ENCODE measurements at places on chromosomes 2 and 18. TPM values are rescaled to one million over a fixed set of nuclear protein-coding genes. Genes with fewer than 3 reads are reported as not detected.

DNA sequence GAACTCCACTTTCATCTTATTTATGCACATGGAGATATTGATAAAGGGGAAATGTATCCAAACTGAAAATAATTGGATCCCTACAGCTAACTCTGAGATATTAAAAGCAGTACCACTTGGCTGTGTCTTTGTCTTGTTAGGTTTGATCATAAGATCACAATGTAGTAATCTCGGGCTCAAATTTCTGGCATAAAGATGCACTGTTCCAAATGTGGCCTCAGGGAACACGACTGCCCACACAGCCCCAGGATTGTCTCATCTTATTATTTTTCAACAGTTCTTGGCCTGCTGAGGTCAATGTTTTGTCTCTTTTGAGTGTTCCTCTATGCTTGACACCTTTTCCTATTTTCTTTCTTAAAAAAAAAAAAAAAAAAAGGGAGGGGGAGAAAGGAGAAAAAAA is 114.1 kb downstream of the GBX2 start:
- DNase-seq, result no peak
- no peak overlapping the region for H3K4me3 ChIP-seq
- no peaks in the 10 kb centered on the region for H3K4me1 ChIP-seq
- no peak overlapping the region for H3K27ac ChIP-seq
- H3K36me3 ChIP-seq, result peaks cover 2% of the 10 kb centered on the region

- no peaks in the 10 kb centered on the region for H3K4me1 ChIP-seq
- H3K36me3 ChIP-seq, result no peaks in the 10 kb centered on the region
- no peak overlapping the region for H3K4me3 ChIP-seq
- H3K27me3 ChIP-seq, result no peaks in the 10 kb centered on the region
These were observed 20.2 kb upstream of the C1QL2 start for GRCh38 chr2:119178776-119179175.

Gene RGPD6
- 35.2 TPM for polyA plus RNA-seq

- H3K36me3 ChIP-seq, result no peaks in the 10 kb centered on the region
- H3K27me3 ChIP-seq, result no peaks in the 10 kb centered on the region
- H3K27ac ChIP-seq, result no peak overlapping the region
These were observed 259.3 kb upstream of the SP5 start for GRCh38 chr2:170455617-170456426.

- H3K4me3 ChIP-seq, result no peak overlapping the region
- peaks cover 24% of the 10 kb centered on the region for H3K4me1 ChIP-seq
- H3K36me3 ChIP-seq, result no peaks in the 10 kb centered on the region
- no peak for DNase-seq
These were observed 72.6 kb downstream of the CTAGE1 start for GRCh38 chr18:22344908-22345670.

Gene SH3BP4
- polyA plus RNA-seq, result 32.8 TPM

Gene AFF3
- 29.1 TPM for polyA plus RNA-seq

GRCh38 chr2:71940695-71941094 is 207.0 kb downstream of the CYP26B1 start:
- no peak for DNase-seq
- H3K4me1 ChIP-seq, result no peaks in the 10 kb centered on the region
- no peak overlapping the region for H3K4me3 ChIP-seq
- H3K36me3 ChIP-seq, result no peaks in the 10 kb centered on the region
- no peaks in the 10 kb centered on the region for H3K27me3 ChIP-seq

DNA sequence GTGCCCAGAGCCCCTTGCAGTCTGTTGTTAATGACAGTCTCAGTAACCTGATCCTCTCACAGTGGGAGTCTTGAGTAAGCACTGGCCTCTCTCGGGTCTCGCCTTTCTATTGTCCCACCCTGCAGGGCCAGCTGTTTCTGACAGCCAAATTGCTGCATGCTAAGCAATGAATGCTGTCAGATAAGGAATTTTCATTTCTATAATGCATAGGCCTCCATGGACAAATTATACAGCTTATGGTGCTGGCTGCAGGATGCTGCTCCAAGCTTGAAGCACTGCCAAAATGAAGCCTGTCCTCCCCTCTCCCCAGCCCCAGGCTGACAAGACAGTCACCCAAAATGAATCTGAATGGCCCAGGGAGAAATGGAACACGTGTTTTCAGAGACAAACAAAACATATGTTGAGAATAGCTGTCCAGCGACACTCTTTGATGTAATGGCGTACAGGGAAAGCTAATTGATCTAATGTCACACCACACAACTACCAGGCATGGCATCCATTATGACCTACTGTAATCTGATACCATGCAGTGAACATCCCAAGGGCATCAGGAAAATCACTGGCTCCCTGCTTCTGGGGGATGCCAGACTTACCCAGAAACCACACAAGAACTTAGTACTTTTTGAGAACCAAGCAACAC is 36.8 kb downstream of the ACVR1 start:
- H3K4me1 ChIP-seq, result peaks cover 25% of the 10 kb centered on the region
- no peaks in the 10 kb centered on the region for H3K27me3 ChIP-seq

GRCh38 chr2:165528691-165529090 is 59.2 kb downstream of the CSRNP3 start:
- no peaks in the 10 kb centered on the region for H3K27me3 ChIP-seq
- no peak overlapping the region for H3K4me3 ChIP-seq
- H3K36me3 ChIP-seq, result no peaks in the 10 kb centered on the region
- DNase-seq, result peak; percentile 40
- no peaks in the 10 kb centered on the region for H3K4me1 ChIP-seq

- H3K4me3 ChIP-seq, result peak overlapping the region; percentile 73
- H3K36me3 ChIP-seq, result no peaks in the 10 kb centered on the region
- DNase-seq, result no peak
- no peaks in the 10 kb centered on the region for H3K27me3 ChIP-seq
- H3K27ac ChIP-seq, result peak overlapping the region; percentile 99
These were observed 443 bp downstream of the VAPA start for GRCh38 chr18:9914334-9914583.

DNA sequence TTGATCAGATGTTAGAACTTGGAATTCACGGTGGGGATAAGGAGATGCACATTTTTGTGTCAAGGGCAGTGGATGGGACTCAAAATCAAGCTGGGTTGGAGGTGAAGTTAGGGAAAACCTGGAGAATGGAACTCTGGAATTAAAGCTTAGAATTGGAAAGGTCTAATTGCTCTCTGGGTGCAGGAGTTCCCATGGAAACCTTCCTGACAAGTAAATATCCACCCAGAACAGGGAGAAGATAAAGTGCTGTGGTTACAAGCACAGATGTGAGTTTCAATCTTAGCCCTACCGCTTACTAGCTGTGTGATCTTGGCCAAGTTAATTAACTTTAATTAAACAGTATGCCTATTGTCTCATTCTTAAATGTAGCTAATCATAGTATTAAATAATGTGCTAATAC is 71.3 kb upstream of the TCF7L1 start:
- DNase-seq, result no peak
- H3K36me3 ChIP-seq, result no peaks in the 10 kb centered on the region
- no peaks in the 10 kb centered on the region for H3K27me3 ChIP-seq

- no peak overlapping the region for H3K4me3 ChIP-seq
- no peaks in the 10 kb centered on the region for H3K36me3 ChIP-seq
- no peaks in the 10 kb centered on the region for H3K4me1 ChIP-seq
- DNase-seq, result no peak
These were observed 109.8 kb downstream of the EN1 start for GRCh38 chr2:118737684-118738083.

GRCh38 chr2:233468047-233468740 is 98.4 kb downstream of the USP40 start:
- H3K4me3 ChIP-seq, result no peak overlapping the region
- peaks cover 97% of the 10 kb centered on the region for H3K36me3 ChIP-seq
- peak; percentile 59 for DNase-seq
- H3K4me1 ChIP-seq, result no peaks in the 10 kb centered on the region
- H3K27me3 ChIP-seq, result no peaks in the 10 kb centered on the region
- no peak overlapping the region for H3K27ac ChIP-seq

- DNase-seq, result no peak
- H3K36me3 ChIP-seq, result no peaks in the 10 kb centered on the region
- no peaks in the 10 kb centered on the region for H3K4me1 ChIP-seq
- H3K27me3 ChIP-seq, result no peaks in the 10 kb centered on the region
These were observed 103.0 kb upstream of the SNTG2 start for GRCh38 chr2:847669-848068.

Gene LMAN1
- 88.5 TPM for polyA plus RNA-seq

Gene SIX3
- not detected for polyA plus RNA-seq

- H3K27me3 ChIP-seq, result no peaks in the 10 kb centered on the region
- H3K36me3 ChIP-seq, result no peaks in the 10 kb centered on the region
- no peak overlapping the region for H3K27ac ChIP-seq
- DNase-seq, result no peak
- H3K4me3 ChIP-seq, result no peak overlapping the region
These were observed 37.7 kb upstream of the RTN4 start for GRCh38 chr2:55087936-55088335.

Gene TMEM17
- 3.6 TPM for polyA plus RNA-seq

GRCh38 chr2:236668531-236668969 is 98.9 kb downstream of the ACKR3 start:
- no peak overlapping the region for H3K4me3 ChIP-seq
- no peaks in the 10 kb centered on the region for H3K36me3 ChIP-seq
- H3K27ac ChIP-seq, result no peak overlapping the region
- no peaks in the 10 kb centered on the region for H3K27me3 ChIP-seq
- no peaks in the 10 kb centered on the region for H3K4me1 ChIP-seq

Gene SCN3A
- polyA plus RNA-seq, result 0.86 TPM

DNA sequence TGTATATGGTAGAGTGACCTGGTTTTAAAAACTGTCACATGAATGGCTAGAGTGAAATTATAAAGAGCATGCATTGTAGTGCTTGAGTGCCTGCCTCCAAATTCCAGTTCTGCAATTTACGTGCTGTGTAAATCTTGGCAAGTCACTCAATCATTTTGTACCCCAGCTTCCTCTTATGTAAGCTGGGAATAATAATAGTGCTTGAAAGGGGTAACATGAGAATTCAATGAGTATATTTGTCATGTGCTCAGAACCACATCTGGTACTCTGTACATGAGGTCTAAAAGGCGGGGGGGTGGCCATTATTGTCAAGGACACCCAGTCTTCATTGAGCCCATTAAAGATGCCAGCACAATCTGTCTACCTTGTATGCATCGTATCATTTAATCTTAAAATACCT is 214.8 kb downstream of the MC4R start:
- no peak overlapping the region for H3K4me3 ChIP-seq
- H3K27me3 ChIP-seq, result no peaks in the 10 kb centered on the region
- DNase-seq, result no peak
- no peaks in the 10 kb centered on the region for H3K36me3 ChIP-seq
- H3K4me1 ChIP-seq, result no peaks in the 10 kb centered on the region

Gene IL37
- polyA plus RNA-seq, result not detected

Gene HOXD8
- 2.5 TPM for polyA plus RNA-seq

DNA sequence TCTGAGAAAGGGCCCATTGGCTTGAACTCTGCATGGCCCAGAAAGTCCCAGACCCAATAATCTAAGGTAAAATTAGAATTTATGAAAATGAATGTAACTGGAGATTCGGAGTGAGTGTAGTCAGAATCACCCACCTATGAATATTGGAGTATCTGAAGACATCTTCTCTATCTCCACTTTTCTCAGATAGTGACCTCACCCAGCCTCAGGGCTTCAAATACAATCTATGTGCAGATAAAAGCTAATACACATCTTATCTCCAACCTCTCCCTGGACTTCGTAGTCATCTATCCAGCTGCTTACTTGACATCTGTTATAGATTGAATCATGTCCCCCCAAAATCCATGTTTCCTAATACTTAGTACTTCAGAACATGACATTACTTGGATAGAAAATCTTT is 263.2 kb downstream of the RAD51AP2 start:
- no peak overlapping the region for H3K27ac ChIP-seq
- no peaks in the 10 kb centered on the region for H3K27me3 ChIP-seq
- no peaks in the 10 kb centered on the region for H3K4me1 ChIP-seq
- DNase-seq, result no peak

All from left lung (tissue), 14 donors.